ENCODE measurements at places on chromosomes 11 and 22. TPM values are rescaled to one million over a fixed set of nuclear protein-coding genes. Genes with fewer than 3 reads are reported as not detected.

Gene CCDC89
- total RNA-seq: not detected

DNA sequence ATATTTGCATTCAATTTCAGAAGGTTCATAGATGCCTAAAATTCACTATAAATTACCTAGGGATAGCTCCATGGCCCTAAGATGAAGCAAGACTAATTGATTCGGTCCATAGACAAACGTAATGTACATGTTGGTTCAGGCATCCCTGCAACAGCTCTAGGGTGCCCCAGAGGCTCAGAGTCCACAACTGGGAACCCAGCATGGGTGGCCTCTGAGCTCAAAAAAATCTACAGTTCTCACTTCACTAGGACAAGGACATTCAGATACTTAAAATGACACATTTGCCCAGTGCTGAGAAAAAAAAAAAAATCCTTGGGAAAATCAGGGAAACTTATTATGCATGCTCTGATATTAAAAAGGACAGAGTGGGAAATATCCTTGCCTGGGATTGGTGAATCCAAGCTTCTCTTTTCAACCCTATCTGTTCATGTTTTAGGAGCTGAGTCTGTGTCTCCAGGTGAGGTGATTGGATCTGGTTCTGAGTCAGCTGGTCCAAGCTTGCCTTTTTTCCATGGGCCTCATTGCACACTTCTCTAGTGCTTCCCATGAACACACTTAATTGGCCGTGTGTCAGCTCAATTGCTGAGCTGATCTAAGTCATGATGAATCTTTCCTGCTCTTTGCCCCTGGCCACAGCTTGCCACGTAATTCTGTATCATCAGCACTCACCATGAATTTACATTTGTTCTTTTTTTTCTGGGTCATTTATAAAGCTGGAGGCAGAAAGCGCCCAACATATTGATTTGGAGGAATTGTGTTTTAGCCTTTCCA is 116.3 kb upstream of the RCN1 start:
- H3K36me3 ChIP-seq: no peaks in the 10 kb centered on the region
- H3K27ac ChIP-seq: no peak overlapping the region
- no peak overlapping the region for H3K4me3 ChIP-seq
- DNase-seq: no peak
- H3K4me1 ChIP-seq: no peaks in the 10 kb centered on the region

Gene OR4D6
- total RNA-seq: not detected

GRCh38 chr22:46129390-46130041 is 20.8 kb upstream of the PPARA start:
- H3K4me3 ChIP-seq: no peak overlapping the region
- H3K36me3 ChIP-seq: no peaks in the 10 kb centered on the region
- no peak for DNase-seq
- no peaks in the 10 kb centered on the region for H3K27me3 ChIP-seq
- H3K4me1 ChIP-seq: no peaks in the 10 kb centered on the region
- no peak overlapping the region for H3K27ac ChIP-seq

- peaks cover 31% of the 10 kb centered on the region for H3K27me3 ChIP-seq
- no peak for DNase-seq
- H3K27ac ChIP-seq: no peak overlapping the region
- no peaks in the 10 kb centered on the region for H3K36me3 ChIP-seq
- no peak overlapping the region for H3K4me3 ChIP-seq
These were observed 35.8 kb upstream of the SLN start for GRCh38 chr11:107747622-107748021.

GRCh38 chr22:24432059-24432853 is 4.9 kb downstream of the ADORA2A start:
- peaks cover 87% of the 10 kb centered on the region for H3K4me1 ChIP-seq
- peak overlapping the region; percentile 37 for H3K4me3 ChIP-seq
- peak overlapping the region; percentile 82 for H3K27ac ChIP-seq
- DNase-seq: peak; percentile 79
- peaks cover 45% of the 10 kb centered on the region for H3K36me3 ChIP-seq
- no peaks in the 10 kb centered on the region for H3K27me3 ChIP-seq

All from activated CD4-positive, alpha-beta T cell treated with anti-CD3 and anti-CD28 coated beads for 36 hours (primary cell).